Effector memory CD4-positive, alpha-beta T cell (primary cell): ENCODE measurements at places on chromosomes 11 and 22.

DNA sequence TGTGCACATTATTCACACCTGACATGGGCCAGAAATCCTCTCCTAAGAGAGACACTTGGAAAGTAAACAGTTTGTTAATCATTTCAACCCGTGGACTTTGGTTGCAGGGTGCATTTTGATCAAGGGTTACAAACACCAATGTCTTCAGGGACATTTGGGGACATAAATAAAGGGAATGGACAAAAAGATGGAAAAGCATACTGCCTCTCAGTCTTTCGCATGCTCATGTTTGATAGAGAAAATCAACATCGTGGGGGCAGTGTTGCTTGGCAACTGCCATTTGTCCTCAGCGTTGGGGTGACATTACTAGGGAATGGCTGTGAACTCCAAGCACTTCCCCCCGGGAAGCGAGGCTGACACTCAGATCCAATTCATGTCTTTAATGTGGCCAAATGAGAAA, 114.7 kb upstream of the OR4B1 start:
- DNase-seq: no peak
- no peak overlapping the region for H3K4me3 ChIP-seq
- peaks cover 3% of the 10 kb centered on the region for H3K4me1 ChIP-seq
- H3K27ac ChIP-seq: no peak overlapping the region
- no peaks in the 10 kb centered on the region for H3K36me3 ChIP-seq

DNA sequence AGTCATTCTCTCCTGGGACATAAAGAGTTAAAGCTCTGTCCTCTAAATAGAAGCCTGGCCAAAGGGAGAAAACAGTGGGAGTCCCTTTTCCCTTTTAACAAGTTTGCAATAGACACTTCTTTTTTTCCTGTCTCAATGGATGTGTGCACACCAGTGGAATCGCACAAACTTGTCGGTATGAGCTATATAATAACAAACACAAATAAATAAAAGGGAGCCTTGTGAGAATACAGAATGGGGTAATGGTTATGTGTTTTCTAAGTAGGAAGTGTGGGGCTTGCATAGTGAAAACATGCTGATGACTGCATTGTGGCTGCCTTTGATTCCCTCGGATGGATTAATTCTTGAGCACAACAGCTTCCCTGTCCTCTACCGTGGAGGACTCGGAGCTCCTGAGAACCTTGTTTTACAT, 131.9 kb downstream of the WNT7B start:
- no peak for DNase-seq
- H3K27ac ChIP-seq: no peak overlapping the region
- H3K4me3 ChIP-seq: no peak overlapping the region
- H3K4me1 ChIP-seq: no peaks in the 10 kb centered on the region

GRCh38 chr11:75919525-75919924, 104.5 kb downstream of the UVRAG start:
- H3K4me3 ChIP-seq: no peak overlapping the region
- H3K4me1 ChIP-seq: no peaks in the 10 kb centered on the region
- H3K36me3 ChIP-seq: no peaks in the 10 kb centered on the region
- H3K27me3 ChIP-seq: no peaks in the 10 kb centered on the region
- no peak overlapping the region for H3K27ac ChIP-seq

- no peaks in the 10 kb centered on the region for H3K4me1 ChIP-seq
- no peak for DNase-seq
- no peaks in the 10 kb centered on the region for H3K27me3 ChIP-seq
- no peak overlapping the region for H3K27ac ChIP-seq
- peaks cover 3% of the 10 kb centered on the region for H3K36me3 ChIP-seq
Measured at GRCh38 chr11:44797886-44798606, 71.3 kb downstream of the TSPAN18 start.

DNA sequence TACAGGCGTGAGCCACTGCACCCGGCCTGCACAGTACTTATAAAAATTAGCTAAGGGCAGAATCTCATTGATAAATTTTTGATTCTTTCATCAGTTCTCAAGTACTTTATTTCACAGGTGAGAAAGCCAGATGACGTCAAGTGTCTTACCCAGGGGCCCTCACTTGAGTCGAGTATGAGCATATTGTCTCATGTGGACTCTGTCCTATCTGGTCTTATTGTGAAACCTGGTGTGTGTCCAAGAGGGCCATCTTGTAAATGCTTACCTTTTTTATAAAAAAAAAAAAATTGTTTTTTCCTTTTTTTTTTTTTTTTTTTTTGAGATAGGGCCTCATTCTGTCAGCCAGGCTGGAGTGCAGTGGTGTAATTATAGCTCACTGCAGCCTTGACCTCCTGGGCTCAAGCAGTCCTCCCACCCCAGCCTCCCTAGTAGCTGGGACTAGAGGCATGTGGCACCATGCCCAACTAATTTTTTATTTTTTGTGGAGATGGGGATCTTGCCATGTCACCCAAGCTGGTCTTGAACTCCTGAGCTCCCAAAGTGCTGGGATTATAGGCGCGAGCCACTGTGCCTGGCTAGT, 6.0 kb downstream of the ACO2 start:
- H3K27ac ChIP-seq: no peak overlapping the region
- H3K4me3 ChIP-seq: no peak overlapping the region
- DNase-seq: no peak
- peaks cover 12% of the 10 kb centered on the region for H3K36me3 ChIP-seq
- no peaks in the 10 kb centered on the region for H3K4me1 ChIP-seq

DNA sequence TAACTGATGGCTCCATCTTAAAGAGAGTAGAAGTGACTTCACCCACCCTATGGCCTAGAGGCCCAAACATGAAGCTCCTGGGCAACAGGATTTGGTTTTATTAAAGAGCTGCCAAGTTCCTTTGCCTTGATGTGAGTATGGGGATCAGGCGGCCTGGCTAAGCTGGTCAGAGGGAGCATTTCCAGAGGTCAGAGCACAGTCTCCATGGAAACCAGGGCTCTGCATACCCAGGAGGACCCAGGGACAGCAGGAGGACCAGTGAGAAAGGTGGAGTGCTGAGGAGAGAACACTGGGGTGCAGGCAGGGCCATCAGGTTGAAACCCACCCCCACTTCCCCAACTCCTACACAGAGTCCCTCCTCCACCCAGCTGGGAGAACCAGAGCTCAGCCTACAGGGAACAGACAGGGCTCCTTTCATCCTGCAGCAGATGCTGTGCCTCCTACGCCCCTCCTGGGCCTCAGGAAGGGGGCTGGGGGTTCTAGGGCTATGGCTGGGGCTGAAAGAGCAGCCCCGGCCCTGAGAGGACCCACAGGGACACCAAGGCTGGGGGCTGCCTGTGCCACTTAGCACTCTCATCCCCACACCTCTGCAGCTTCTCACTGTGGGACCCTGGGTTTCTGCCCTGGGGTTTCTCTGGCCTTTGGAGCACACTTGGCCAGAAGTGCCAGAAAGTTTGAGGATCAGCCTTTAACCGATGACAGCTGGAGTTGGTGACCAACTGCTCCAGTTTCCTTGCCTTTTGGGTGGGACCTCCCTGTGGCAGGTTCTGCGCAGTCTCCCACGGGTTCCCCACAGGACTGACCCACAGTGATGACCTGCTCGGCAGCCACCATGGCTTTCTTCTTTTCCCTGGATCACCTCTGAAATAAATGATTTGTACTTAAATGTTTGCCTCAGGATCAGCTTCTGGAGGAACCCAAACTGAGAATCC, 13.8 kb upstream of the P2RY6 start:
- H3K27me3 ChIP-seq: no peaks in the 10 kb centered on the region
- no peak for DNase-seq
- H3K36me3 ChIP-seq: no peaks in the 10 kb centered on the region
- no peak overlapping the region for H3K27ac ChIP-seq
- no peaks in the 10 kb centered on the region for H3K4me1 ChIP-seq

DNA sequence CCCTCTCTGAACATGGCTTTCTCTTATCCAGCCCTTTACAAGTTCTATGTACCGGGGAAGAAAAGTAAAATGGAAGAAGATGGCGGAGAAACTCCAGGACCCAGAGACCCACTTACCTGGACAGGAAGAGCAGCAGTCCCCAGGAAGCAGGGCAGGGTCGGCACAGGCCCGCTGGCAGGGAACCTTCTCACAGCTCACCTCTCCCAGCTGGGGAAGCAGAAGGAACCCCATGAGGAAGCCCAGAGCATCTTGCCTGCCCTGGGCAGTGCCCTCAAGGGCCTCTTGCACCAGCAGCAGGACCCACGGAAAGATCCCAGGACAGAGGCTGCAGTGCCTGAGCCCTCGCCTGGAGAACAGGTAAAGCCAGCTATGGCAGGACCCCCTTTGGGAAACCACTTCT, 23.4 kb downstream of the PGA5 start:
- H3K4me3 ChIP-seq: no peak overlapping the region
- H3K4me1 ChIP-seq: no peaks in the 10 kb centered on the region
- no peaks in the 10 kb centered on the region for H3K27me3 ChIP-seq
- no peaks in the 10 kb centered on the region for H3K36me3 ChIP-seq
- no peak for DNase-seq

DNA sequence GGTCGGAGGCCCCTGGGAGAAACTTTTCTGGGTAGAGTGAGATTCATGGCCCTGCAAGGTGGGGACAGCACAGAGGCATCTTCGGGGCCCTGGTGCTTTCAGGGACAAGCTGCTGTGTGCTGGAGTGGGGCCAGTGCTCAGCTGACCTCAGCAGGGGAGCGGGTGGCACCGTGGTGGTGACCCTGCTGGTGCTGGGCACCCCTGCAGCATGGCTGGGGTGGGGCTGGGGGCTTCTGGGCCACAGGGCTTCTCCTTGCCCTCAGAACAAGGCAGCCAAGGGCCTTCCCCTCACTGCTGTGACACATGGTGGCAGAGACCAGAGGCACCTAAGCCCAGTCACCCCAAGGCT, 24.9 kb upstream of the GNB1L start:
- H3K27ac ChIP-seq: no peak overlapping the region
- H3K36me3 ChIP-seq: no peaks in the 10 kb centered on the region
- peaks cover 7% of the 10 kb centered on the region for H3K4me1 ChIP-seq
- no peak overlapping the region for H3K4me3 ChIP-seq
- no peaks in the 10 kb centered on the region for H3K27me3 ChIP-seq

- DNase-seq: no peak
- no peaks in the 10 kb centered on the region for H3K27me3 ChIP-seq
- H3K27ac ChIP-seq: no peak overlapping the region
- no peaks in the 10 kb centered on the region for H3K36me3 ChIP-seq
- no peaks in the 10 kb centered on the region for H3K4me1 ChIP-seq
- no peak overlapping the region for H3K4me3 ChIP-seq
Measured at GRCh38 chr11:71948314-71949027, 19.6 kb downstream of the RNF121 start.

DNA sequence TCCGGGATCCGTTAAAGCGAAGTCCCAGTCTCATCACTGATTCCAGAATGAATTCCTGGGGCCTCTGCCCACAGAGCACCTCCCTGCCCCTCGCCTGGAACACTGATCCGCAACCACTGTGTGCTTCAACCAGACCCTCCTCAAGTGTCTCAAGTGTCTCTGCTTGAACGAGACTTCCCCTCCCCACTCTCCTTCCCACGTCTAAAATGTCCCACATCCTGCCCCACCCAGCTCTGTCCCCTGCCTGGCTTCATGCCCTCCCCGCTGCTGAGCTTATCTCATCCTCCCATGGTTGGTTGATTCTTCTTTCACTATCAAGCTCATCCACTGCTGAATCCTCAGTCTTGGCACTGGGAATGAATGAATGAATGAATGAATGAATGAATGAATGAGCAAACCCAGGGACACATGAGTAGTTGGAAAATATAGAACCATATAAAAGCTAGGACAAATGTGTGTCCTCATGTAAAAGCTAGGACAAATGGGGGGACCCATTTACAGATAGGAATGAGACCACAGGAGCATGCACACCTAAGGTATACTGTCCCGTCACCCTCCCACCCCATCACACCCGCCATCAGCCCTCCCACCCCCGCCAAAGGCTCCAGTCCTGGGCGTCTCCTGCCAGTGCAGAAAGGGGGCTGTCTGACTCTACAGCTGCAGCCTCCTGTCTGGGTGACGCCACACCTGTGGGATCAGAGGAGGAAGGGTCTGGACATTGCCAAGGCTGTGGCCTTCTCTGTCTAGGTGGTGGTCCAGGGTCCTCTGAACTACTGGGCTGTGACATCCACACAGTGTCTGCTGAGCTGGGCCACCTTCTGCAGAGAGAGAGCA, 71.4 kb upstream of the LINC01488 start:
- no peak for DNase-seq
- H3K36me3 ChIP-seq: no peaks in the 10 kb centered on the region
- no peaks in the 10 kb centered on the region for H3K27me3 ChIP-seq
- no peak overlapping the region for H3K4me3 ChIP-seq
- peaks cover 9% of the 10 kb centered on the region for H3K4me1 ChIP-seq

GRCh38 chr11:1237128-1237580, 14.3 kb downstream of the MUC5B start:
- H3K27me3 ChIP-seq: no peaks in the 10 kb centered on the region
- no peaks in the 10 kb centered on the region for H3K36me3 ChIP-seq
- no peak overlapping the region for H3K27ac ChIP-seq
- H3K4me3 ChIP-seq: no peak overlapping the region
- DNase-seq: no peak

- no peaks in the 10 kb centered on the region for H3K27me3 ChIP-seq
- H3K4me1 ChIP-seq: peaks cover 4% of the 10 kb centered on the region
- peaks cover 36% of the 10 kb centered on the region for H3K36me3 ChIP-seq
Measured at GRCh38 chr11:14503023-14503422, 3.4 kb upstream of the COPB1 start.
